Aorta (tissue), 5 donors: ENCODE measurements at places on chromosomes 2 and 18. TPM values are rescaled to one million over a fixed set of nuclear protein-coding genes. Genes with fewer than 3 reads are reported as not detected.

DNA sequence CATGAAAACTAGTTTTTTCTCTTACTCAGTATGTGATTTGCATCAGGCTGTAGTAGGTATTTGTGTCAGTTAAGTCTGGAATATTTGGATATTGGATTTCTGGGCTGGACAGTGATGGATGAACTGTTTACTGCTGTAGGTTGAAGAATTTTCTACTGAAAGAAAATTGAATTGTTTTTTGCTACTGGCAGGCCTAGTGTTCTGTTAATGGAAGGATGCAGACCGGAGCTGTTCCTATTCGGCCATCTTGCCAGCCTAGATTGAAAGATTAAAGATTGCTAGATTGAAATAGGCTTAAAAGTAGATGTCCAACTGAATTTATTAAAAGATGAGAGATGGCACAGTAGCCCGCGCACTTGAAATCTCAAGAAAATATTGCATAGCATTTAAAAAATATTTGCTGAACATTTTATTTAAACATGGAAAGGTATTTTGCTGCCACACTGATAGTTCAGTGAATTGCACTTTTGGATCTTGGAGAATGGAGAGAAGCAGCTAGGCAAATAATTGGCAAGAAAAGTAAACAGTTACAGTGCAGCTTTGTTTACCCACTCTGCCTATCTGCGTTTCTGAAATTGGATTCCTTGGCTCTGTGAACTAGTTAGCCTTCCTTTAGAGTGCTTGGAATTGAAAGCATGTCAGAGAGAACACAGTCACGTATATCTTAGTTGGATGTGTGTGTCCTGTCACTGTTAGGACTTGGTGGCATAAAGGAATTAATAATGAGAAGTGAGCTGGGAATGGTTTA, 54.1 kb downstream of the EPB41L5 start:
- DNase-seq = no peak

DNA sequence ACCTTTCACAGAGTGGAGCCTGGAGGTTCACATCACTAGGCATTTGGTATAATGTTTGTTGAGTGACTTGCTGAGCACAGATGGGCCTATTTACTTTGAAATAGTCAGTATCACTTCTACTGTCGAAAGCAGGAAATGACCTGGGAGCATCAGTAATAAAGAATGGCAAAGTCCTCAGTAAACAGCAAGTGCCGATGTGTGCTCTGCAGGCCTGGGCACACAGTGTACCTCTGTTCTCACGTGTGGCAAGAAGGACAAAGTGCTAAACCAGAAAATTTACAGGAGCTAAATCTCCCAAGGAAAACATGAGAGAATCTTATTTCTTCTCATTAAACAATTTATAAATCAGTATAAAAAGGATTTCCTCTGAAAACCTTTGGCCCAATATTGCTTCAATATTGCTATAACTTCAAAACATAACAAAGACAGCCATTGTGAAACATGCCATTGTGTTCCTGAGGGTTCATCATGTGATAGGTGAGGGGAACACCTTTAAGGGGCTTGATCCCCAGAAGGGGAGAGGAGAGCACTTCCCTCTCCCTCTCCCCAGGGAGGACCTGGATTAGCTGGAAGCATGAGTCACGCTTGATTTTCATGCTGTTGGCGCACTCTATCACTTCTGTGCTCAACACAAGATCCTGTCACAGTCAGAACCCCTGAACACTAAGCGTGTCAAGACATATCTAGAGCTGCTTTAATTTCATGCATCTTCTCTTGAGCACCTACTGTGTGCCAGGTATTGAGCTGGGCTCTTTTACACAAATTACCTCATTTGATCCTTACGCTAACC, 131.5 kb upstream of the SMAD2 start:
- no peak for DNase-seq

GRCh38 chr2:233408366-233409285, 54.3 kb downstream of the DGKD start:
- no peak for DNase-seq

DNA sequence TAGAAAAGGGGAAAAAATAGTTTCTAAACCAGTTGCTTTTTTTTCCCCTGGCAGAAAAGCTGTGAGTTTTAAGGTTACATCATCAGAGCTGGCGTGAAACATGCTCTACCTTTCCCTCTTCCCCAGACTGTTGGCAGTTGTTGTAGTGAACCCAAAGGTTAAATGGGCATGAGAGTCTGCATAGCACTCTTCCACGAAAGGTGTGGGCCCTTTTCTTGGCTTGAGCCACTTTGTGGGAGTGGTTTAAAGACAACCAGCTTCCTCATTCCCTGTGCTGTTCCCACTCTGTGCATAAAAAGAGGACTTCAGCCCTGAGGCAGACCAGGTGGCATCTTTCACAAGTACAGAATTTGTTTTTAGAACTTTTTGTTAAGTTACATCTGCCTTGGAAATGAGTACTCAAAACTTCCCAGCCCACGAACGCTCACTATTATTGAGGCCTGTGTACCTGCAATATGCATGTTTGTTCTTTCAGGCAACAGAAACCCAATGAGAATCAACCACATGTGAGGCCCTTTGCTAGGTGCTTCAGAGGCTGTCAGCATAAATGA, 243.8 kb downstream of the BABAM2 start:
- no peak for DNase-seq

- DNase-seq = no peak
Observed at GRCh38 chr18:70387027-70387426, 98.2 kb downstream of the SOCS6 start.

- DNase-seq = no peak
Observed at GRCh38 chr18:76394780-76395476, 100.1 kb downstream of the ZNF516 start.

GRCh38 chr2:75221862-75222261, 22.5 kb upstream of the TACR1 start:
- DNase-seq = no peak

DNA sequence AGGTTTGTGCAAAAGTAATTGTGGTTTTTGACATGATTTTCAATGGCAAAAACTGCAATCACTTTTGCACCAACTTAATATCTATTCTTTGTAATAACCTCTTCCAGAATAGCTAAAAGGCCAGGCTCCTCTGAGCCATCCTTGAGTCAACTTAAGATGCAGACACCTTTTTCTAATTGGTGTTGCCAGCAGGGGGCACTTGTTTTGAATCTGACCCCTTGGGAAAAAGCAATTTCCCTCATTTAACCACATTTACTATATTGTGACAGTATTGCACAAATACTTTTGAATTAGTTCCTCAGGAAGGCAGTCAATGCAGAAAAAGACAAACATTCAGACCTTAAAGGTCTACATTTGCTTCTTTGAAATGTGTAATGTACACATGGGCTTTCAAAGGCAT, 78.6 kb upstream of the GALNT5 start:
- no peak for DNase-seq

DNA sequence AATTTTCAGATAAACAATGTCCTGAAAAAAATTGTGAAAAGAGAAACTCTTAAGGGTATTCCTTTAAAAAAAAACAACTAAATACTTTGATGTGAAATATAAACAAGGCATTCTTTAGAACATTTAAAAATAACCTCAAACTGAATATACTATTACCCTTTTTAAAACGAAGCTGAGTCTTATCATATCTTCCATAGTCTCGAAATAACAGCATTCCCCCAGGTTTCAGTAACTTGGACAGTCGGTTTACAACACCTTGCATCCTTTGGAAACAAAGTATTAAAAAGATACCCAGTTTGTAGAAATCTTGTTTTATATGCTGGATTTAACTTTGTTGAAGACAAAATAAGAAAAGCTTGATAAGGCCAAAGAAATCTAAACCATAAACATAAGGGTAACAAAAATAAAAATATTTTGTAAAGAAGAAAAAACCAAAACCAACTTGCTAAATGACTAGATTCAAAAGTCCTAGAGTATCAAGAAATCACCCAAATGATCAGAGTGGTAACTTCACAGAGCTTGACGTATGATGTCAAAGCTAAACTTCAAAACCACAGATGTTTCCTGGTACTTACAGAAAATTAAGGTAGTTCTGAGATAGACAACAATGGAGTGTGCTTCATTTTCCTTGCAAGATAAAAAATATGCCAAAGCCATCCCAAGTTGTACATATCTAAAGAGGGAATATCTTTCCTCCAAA, 107.8 kb downstream of the METTL8 start:
- DNase-seq = no peak

DNA sequence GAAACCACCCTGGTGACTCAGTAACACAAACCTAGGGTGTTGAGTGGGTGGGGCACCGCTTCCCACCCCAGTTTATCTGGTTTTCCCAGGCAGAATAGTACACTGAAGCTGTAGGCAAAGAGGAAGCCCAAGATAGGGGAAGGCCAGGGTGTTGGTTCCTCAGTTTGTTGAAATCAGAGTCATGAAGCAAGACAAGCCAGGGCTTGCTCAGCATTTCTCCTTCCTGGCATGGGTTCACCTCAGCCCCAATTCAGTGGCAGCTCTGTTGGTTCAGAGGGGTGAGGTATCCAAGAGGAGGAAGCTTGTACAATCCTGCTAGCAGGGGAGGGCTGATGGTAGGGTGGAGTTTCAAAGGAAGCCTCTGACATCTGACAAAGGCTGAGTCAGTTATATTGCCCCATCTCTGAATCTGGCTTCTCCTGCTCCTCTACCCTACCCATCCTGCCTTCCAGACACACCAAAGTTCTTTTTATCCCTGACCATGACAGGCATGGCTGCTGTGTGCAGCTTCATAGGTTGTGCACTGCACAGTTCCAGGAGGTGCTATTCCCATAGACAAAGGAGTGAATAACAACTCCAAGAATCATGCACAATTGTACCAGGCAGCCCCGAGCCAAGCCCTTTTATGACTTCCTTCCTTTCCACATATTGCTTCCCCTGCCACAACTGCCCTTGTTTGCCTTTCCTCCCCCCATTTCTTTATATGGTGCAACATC, 24.9 kb upstream of the RAB10 start:
- DNase-seq = no peak

DNA sequence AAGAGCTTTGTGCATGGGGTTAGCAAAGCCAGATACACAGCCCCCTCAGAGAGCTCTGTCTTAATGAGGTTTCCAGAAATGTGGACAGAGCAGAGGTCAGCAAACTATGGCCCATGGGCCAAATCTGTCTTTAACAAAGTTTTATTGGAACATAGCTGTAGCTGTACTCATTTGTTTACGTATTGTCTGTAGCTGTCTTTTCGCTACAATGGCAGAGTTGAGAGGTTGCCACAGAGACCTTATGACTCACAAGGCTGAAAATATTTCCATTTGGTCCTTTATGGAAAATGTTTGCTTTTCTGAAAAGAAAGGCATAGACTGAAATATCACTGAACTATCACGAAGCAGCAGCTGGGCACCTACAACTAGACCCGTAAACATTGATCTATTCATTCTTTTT, 841.8 kb downstream of the SLC4A3 start:
- no peak for DNase-seq

DNA sequence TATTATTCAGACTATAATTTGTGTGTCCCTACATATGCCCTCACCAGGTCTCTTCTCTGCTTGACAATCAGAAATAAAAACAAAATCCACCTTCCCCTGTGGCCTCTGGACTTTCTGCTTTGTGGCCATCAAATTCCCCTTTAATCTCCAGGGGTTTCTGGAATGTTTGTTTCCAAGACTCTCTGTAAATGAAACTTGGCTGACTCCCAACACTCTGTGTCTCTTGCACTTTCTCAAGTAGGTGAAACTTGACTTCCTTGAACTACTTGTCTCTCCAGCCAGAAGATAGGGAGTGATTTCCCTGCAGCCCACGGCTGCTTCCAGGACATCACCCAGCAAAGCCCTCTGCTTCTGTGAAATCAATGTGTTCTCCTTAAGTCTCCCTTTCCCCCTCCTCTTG, 54.1 kb upstream of the AQP4 start:
- DNase-seq = no peak

DNA sequence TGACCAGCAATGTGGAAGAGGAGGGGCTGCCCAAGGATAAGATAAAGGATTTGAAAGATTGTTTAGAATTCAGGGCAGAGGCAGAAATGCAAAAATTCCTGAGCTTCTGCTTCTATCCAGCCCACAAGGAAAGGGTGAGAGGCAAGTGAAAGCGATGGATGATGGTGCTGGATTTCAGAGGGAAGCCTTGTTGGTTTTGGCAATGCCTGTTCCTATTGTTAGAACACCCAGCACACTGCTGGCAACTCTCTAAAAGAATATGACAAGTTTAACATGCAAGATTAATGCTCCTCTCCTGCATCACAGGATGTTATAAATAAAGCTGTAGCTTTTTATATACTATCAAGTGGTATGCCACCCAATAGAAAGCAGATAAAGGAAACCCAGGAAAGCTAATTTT, 92.6 kb downstream of the ZNF385B start:
- DNase-seq = no peak

DNA sequence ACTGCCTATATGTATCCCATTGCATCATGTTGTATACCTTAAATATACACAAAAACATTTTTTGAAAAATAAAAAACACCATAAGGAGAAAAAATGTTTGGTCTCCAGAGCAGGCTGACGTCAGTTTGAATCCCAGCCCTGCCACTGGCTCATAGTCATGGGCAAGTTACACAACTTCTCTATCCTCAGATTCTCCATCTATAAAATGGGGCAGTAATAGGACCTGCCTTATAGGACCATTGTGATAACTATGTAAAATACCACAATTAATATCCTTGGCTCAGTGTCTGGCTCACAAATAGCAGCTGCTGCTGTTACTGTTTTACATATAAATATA, 135.6 kb downstream of the SMAD7 start:
- DNase-seq = peak; percentile 31

- DNase-seq = no peak
Observed at GRCh38 chr2:67717692-67718091, 320.6 kb downstream of the ETAA1 start.

DNA sequence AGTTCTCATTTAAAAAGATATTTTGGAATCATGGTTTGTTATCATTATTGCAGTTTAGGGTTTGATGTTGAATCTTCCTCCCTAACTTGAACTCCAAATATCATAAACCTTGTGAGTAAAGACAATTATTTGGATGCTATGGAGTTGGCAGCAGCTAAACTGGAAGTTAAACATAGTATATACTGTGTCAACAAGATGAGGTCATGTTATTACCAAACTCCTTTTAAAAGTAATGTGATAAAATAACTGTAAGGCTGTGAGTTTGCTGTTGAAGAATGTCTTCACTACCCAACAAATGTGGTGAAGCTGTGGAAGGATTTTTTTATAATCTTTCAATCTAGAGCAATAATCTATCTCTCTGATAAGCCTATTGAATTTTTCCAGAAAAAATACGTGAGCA, 16.0 kb downstream of the DNAH6 start:
- no peak for DNase-seq

DNA sequence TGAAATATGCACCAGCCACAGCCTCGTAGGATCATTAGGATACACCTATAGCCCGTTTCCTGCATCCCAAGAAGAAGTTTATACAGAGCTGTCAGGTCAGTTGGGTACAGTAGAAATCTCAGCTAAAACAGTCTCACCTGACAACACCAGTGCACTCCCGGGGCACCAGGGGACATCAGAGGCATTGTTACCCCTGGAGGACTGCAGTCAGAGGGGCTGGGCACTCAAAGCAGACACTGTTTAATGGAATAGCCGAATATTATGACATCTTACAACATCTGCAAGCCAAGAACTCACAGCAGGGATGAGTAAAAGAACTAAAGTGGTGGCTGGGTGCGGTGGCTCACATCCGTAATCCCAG, 93.0 kb upstream of the ID2 start:
- no peak for DNase-seq

The MARS2 gene
- 3.7 TPM for total RNA-seq

The POTEI gene
- 0.06 TPM for total RNA-seq

The NCKAP5 gene
- 7.5 TPM for total RNA-seq
